ENCODE measurements at places on chromosomes 5 and 9.

DNA sequence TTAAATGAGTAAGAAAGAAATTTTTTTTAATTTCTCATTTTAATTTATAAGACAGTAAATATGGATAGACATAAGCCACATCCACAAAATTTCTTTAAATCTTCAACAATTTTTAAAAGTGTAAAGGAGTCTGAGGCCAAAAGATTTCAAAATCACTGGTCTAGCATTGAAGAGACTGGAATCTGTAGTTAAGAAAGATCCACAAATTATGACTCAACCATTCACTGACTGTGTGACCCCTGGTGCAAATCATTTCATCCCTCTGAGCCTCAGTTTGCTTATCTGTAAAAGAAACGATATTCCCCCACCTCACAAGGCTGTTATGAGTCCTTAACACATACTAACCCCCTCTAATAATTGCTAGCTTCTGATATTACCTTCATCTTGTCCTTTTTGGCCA lies 98.5 kb downstream of the EBF1 start:
- DNase-seq: no peak

DNA sequence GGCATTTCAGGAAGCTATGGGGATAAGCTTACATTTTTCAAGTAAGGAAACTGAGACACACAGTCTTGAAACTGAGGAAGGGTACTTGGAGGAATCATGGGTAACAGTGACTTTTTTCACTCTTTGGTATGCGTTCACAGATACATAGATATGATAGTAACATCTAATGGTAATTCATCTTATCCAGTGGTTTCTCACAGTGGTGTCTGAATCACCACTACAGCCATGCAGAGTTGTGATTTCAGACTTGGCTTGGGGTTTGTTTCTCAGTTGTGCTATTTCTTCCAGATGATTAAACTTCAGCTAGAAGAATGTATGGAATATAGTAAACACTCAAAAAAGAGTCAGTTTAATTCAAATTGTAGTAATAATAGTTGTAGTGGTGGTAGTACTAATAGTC lies 239.1 kb upstream of the NUDT12 start:
- DNase-seq: no peak

DNA sequence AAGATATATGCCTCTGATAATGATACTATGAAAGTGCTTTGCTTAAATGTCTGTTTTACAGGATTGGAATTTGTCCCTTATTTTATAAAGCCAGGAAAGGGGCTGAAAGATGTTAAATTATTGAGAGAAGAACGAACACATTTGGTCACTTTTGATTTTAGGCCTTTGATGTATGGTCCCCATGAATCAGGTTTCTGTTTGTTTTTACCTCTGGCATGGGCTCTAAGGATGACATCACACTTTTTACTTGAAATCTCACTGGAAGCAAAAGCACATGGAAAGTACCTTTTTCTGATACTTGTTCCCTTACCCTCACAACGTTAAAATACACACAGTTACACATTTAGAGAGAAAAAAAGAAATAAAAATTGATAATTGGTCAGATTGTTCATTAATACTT lies 6.9 kb downstream of the OTULIN start:
- DNase-seq: no peak

DNA sequence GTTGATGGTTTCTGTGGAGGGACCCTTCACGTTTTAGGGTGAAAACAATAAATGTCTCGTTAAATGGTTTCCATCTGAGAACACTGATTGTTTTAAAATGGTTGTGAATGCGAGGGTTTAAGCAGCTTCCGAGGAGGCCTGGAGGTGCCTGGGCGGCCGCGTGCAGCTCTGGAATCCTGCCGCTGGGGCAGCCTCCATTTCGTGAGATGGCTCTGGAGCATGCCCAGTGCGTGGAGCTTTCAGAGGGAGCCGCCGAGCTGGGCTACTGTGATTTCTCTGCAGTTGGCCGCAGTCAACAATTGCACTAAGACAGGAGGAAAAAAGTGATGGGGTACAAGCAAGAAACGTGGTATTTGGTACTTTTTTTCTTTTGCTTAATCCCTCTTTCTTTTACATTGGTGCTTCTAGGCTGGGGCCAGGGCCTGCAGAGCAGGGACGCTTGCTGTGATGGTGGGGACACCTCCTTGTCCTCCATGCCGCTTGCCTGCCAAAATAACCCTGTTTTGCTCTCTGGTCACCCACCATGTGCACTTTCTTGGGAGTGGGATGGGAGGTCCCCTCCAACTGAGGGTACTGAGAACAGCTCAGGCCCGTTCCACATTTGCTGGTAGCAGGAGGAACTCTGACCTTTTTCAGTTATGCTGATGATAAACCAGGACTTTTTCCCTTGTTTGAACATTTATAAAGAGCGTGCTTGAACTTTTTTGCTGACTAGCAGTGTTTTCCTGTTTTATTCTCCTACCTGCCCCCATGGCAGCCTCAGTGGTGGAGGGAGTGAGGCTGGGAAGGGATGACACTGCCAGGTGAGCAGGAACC lies 47.1 kb downstream of the EHMT1 start:
- no peak for DNase-seq

- no peak for DNase-seq
Observed at GRCh38 chr5:117863586-117864296, 1124.6 kb downstream of the DTWD2 start.

All from stimulated activated CD8-positive, alpha-beta memory T cell treated with anti-CD3 and anti-CD28 coated beads, Interleukin-4, amount 100 ng/mL, for 4 hours (primary cell).